ENCODE measurements at places on chromosomes 13 and 19.

DNA sequence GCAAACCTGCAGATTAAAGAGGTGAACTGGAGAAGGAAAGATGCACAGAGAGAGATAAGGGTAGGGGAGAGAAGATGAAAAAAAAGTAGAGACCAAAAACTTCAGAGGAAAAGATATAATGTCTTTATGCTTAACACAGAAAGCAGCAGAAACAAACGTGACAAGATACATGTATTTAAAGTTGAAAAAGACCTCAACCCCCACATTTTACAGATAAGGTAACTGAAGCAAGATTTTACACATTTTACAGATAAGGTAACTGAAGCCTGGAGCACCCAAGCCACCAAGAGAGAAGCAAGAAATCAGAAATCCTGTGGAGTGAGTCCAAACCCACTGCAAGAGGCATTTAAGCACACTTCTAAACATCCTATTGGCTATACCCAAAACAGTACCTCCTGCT, 185.3 kb downstream of the TBC1D4 start:
- DNase-seq: no peak

GRCh38 chr13:95356916-95357315, 55.7 kb upstream of the ABCC4 start:
- no peak for DNase-seq

DNA sequence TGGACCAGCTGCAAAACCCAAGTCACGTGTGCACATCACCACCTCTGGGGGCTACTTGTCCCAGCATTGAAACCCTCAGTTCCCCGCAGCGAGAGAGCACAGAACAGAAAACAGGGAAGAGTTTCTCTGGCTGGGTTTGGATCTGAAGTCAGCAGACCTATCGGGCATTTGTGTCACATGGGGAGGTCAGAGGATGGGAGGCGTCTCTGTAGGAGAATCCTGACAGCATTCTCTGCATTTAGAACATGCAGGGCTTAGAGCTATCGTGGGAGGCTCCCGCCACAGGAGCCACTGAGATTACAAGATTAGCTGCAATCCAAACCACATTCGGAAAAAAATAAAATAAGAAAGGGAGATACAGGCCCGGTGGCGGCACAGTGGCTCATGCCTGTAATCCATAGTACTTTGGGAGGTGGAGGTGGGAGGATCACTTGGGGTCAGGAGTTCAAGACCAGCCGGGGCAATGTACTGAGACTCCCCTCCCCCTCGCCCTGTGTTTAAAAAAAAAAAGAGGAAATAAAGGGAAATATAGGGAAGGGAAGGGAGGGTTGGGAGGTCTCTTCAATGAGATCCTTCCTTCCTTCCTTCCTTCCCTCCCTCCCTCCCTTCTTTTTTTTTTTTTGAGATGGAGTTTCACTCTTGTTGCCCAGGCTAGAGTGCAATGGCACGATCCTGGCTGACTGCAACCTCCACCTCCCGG, 2.9 kb upstream of the TLE6 start:
- DNase-seq: no peak

DNA sequence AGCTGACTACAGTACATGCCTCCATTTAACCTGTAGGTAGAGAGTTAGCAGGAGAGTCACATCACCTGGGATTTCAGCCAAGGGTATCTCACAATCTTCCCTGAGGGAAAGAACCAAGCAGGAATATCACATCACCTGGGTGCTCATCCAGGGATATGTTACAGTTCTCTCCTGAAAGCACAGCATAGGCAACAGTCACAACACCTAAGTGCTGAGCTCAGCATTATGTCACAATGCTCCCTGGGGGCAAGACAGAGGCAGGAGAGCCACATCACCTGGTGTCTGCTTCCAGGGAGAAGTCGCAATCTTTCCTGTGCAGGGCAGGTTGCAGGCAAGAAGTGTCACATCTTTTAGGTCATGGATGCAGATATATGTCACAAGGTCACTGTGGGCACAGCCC, 9.4 kb upstream of the ZNF91 start:
- DNase-seq: no peak

DNA sequence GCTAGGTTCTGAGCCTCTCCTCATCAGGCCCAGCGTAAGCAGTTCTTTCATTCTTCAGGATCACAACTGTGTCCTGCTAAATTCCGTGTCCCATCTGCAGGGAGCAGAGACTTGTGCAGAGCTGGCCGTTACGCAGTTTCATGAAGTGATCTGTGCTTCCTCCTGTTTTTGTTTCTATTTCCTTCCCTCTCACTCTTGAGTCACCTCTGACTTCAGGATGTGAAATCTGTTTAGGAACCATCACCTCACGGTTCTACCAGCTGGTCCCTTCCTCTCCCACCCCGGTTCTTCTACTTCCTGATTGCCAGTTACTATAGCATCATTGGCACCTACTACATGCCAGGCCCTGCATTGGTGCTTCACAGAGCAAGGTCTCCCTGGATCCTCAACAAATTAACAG, 8.5 kb downstream of the MAU2 start:
- DNase-seq: no peak

DNA sequence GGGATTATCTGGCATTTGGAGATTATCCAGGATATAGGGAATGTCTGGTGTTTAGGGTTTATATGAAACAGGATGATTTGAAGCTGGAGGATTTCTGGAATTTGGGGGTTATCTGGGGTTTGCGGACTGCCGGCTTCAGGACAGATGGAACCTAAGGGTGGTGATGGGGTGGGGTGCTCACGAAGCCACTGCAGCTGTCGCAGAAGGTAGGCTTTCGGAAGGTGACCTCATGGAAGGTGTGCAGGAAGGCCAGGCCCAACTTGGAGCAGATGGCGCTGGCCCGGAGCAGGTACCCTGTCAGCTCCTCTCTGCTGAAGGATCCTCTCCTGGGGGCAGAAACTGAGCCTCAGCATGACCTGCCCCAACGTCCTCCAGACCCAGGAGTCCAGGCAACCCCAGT, 9.6 kb downstream of the FAM98C start:
- no peak for DNase-seq

DNA sequence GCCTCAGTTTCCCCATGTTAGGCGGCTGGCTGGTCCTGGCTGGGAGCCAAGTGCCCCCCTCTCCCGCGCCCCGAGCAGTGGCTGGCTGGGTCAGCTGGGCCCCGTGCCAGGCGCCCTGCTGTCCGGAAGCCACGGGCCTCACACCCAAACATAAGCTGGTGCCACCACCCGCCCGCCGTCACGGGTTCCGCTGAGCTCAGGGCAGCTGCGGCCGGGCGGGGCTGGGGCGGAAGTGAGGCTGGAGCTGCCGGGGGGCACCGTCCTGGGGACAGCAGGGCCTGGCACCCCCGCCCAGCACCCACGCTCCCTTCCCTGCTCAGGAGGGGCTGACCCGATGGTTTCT, 19.3 kb downstream of the HCN2 start:
- DNase-seq: no peak

GRCh38 chr13:24071423-24072075, 89.0 kb upstream of the SPATA13 start:
- no peak for DNase-seq

DNA sequence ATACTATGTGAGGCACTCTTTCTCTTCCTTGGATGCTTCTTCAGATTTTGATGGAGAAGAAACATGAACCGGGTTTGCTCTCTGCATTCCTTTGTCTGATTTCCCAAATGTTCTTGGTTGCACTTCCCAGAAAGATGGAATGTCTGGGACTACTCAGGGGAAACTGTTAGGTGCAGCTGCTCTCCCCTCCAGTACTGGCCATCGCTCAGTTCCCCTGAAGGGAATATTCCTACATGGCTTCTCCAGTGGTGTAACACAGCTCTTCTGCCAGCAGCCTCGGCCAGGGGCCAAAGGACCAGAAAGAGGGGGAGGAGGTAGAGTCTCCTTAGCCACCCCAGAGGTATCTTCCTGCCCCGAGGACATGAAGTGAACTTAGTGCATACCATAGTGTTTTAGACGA, 33.5 kb upstream of the SPRY2 start:
- DNase-seq: no peak
